Stimulated activated CD4-positive, alpha-beta T cell treated with anti-CD3 and anti-CD28 coated beads, Interleukin-1b, Interleukin-23, amount 100 ng/mL, for 24 hours (primary cell): ENCODE measurements at places on chromosomes 16 and 17.

- DNase-seq: no peak
Observed at GRCh38 chr17:50080827-50081226, 14.3 kb upstream of the PDK2 start.

DNA sequence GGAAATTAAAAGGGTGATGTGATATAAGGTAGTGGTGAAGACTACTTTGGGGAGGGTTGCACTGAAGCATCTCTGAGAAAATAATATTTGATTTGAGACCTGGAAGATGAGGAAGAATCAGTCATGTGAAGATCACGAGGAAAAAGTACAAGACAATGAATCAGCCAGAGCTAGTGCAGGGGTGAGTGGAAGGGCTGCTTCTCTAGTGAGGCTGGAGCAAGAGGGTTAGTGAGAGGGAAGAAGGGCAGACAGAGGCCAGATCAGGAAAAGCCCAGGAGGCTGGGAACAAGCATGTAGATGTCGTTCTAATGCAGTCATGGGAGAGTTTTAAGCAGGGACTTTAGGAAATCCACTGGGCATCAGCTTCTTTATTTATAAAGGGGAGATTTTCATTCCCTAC lies 504.2 kb upstream of the SALL1 start:
- no peak for DNase-seq

DNA sequence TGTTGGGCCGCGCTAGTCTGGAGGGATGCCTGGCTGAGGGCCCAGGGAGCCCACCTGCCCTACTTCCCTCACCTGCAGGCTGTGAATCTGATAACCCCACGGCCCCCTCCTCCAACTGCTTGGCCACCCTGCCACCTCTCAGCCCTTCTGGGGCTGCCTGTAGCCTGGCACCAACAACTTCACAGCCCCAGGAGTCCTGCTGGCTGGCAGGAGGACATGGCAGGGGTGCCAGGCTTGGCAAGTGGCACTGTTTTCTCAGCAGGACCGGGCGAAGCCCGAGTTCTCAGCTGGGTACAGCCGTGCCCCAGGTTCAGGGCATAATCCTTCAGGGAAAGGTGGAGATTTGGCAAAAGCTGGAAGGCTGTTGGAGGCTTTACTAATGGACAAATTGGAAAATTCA lies 129.6 kb downstream of the CMIP start:
- no peak for DNase-seq

DNA sequence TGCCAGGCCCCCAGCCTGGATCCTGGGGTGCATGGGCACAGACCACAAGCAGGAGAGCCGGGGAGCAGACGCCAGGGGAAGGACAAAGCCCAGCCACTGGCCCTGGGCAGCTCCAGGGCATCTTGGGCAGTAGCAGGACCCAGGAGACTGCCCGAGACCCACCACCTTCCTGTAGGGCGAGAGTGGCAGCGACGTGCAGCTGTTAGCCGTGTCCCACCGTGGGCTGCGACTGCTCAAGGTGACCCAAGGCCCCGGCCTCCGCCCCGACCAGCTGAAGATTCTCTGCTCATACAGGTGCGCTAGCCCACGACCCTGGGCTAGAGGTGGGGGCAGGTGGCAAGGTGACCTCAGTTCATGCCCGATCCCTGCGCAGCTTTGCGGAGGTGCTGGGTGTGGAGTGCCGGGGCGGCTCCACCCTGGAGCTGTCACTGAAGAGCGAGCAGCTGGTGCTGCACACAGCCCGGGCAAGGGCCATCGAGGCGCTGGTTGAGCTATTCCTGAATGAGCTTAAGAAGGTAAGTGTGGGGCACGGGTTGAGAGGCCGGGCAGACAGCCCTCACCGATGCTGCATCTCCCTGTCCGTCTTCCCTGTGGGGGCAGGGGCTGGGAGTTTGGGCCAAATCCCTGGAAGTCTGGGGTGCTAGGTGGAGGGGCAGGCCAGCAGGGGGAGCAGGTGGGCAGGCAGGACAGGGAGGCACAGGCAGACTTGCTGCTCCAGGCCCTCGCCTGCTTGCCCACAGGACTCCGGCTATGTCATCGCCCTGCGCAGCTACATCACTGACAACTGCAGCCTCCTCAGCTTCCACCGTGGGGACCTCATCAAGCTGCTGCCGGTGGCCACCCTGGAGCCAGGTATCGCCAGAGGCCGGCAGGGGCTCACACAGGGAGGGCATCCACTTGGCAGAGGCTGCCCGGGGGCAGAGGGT lies 13.5 kb upstream of the SMIM5 start:
- no peak for DNase-seq

- DNase-seq: no peak
Observed at GRCh38 chr17:61464843-61465180, 12.6 kb downstream of the TBX4 start.

- DNase-seq: no peak
Observed at GRCh38 chr17:40850293-40850972, 16.6 kb downstream of the KRT12 start.

- no peak for DNase-seq
Observed at GRCh38 chr17:37756051-37756450, 11.2 kb upstream of the HNF1B start.

DNA sequence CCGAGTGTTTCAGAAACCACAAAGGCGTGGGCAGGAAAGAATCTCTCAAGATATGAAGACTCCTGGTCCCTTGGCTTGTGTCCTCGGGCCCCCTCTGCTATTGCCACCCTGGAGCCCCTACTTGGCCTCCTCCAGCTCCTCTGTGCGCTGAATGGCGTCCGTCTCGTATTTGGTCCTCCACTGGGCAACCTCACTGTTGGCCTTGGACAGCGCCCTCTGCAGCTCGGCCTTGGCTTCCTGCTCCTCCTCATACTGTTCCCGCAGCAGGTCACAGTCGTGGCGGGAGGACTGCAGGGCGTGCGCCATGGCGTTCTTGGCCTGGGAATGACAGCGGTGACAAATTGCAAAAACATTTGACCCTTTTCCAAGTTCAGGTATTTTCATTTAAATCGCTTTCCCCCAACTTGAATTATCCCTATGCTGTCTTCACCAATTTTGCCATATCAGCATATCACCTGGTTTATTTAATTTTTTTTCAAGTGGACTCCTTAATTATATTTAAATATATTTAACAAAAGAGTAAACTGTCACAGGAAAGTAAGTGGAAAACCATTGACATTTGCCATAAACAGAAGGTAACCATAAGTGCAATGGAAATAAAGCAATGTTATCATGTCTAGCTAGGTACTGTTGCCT lies 59.7 kb downstream of the MYH13 start:
- no peak for DNase-seq

DNA sequence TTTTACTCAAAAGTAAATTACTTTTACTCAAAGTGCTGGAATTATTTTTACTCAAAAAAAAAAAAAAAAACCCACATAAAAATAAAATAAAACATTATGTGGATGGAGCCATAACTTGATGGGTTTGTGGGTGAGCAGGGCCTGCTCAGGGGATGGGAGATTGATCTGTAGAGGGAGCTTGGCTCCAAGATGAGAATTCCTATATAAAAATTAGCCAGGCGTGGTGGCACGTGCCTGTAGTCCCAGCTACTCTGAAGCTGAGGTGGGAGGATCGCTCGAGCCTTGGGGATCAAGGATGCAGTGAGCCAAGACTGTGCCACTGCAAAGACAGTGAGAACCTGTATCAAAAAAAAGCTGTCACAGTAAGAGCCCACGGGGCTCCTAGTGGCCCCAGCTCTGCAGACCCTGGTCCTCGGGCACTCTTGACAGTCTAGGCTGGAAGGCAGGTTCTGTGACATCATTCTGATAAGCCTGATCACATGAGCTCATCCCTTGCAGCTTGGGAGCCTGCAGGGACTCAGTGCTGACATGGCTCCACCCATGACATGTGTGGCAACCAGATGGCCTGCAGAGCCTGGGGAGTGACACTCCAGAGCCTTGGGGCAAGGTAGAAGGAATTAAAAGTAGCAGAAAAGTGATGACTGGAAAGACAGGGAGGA lies 42.5 kb downstream of the ST3GAL2 start:
- DNase-seq: no peak

DNA sequence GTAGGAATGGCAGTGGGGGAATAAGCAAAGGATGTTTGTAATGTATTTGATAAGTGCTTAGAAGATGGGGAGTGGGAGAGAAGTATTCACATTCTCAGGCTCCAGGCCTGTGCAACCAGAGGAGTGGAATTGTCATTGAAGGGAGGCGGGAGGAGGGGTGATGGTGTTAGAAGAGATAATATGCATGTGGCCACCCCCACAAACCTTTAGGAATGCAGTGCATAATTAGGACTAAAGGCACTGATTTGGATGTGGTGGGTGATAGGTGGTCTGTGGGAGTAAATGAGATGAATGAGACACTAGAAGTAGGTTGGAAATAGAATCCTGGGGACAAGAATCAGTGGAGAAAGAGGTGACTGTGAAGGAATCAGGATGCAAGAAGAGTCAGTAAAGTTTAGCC lies 27.1 kb downstream of the UTP18 start:
- DNase-seq: no peak

GRCh38 chr17:4444782-4445473 lies 11.2 kb downstream of the SPNS3 start:
- no peak for DNase-seq

DNA sequence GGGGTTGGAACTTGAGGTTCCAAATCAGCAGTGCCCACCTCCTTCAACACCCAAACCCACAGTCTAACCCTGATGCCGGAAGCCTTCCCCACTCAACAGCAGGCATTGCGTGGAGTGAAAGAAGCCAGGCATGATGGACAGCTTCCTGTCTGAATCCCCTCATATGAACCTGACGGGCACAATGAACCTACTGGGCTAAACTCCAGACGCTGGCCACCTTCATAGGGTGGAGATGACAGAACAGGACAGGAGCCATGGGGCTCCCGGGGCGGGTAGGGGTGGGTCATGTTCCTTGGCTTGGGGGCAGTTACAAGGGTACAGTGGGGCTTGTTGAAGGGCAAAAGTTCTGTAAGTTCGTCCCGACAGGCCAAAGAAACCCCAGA lies 460 bp upstream of the HSBP1 start:
- no peak for DNase-seq

GRCh38 chr16:525520-526180 lies 1.9 kb upstream of the CAPN15 start:
- peak; percentile 64 for DNase-seq

DNA sequence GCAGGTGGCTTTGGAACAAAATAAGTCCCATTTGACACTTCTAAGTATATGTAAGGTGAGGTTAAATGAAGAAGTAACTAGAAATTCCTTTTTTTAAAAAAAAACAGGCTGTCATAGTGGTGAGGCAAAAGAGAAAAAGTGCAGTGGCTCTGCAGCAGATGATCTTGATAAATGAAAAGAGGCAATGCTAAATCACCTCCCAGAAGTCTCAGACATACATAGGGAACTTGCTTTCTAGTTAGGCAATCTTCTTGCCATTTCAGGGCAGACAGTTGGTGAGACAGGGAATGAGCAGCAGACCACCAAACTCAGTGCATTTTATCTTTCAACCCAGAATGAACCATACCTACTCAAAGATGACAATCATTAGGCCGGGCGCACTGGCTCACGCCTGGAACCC lies 90.8 kb downstream of the MYO1D start:
- no peak for DNase-seq

- no peak for DNase-seq
Observed at GRCh38 chr16:89020068-89020924, 43.3 kb upstream of the CBFA2T3 start.

GRCh38 chr16:27413956-27414355 lies 12.0 kb downstream of the IL21R start:
- DNase-seq: no peak

- no peak for DNase-seq
Observed at GRCh38 chr16:85512808-85513115, 100.4 kb upstream of the GSE1 start.

GRCh38 chr17:1592751-1593629 lies 30.4 kb upstream of the PITPNA start:
- DNase-seq: no peak

DNA sequence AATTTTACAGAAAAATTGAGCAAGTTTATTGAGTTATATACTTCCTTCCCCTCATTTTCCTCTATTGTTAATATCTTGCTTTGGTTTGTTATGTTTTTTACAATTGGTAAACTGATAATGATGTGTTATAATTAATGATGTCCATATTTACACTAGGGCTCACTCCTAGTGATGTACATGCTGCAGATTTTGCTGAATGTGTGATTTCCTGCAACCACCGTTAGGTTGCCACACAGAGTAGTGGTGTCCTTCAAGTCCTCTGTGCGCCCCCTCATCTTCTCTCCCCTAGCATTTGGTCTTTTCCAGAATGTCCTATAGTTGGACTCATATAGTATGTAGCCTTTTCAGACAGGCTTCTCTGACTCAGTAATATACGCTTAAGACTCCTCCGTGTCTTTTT lies 167.5 kb downstream of the RPTOR start:
- DNase-seq: no peak

DNA sequence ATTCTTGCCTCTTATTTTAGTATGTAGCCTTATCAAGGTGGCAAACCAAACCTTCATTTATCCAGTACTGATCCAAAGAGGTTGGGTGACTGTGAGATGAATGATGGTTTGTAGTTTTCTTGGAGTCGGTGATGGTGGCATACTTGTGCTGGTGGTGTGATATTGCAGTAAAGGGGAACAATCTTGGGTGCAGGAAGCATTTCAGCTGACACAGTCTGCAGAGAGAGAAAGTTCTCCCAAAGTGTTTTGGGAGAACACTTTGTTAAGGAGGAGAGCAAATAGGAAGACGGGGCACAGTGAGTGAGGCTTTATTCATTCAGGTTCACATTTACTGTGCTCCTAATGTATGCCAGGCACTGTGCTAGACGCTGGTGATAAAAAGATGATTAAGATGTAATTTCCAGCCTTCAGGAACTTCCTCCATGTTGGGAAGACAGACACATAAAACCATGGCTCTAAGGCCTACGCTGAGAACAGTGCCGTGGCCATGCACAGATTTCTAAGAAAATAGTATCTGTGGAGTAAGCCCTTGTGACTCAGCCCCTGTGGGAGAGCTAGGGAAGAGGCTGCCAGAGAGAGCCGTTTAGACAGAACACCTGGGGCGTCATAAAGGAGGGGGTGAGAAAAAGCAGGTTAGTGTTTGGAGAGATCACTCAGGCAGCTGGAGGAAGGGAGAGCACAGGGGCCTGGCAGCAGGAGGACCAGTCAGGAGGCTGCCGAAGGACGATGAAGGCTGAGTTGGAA lies 13.8 kb downstream of the HEATR3 start:
- no peak for DNase-seq

DNA sequence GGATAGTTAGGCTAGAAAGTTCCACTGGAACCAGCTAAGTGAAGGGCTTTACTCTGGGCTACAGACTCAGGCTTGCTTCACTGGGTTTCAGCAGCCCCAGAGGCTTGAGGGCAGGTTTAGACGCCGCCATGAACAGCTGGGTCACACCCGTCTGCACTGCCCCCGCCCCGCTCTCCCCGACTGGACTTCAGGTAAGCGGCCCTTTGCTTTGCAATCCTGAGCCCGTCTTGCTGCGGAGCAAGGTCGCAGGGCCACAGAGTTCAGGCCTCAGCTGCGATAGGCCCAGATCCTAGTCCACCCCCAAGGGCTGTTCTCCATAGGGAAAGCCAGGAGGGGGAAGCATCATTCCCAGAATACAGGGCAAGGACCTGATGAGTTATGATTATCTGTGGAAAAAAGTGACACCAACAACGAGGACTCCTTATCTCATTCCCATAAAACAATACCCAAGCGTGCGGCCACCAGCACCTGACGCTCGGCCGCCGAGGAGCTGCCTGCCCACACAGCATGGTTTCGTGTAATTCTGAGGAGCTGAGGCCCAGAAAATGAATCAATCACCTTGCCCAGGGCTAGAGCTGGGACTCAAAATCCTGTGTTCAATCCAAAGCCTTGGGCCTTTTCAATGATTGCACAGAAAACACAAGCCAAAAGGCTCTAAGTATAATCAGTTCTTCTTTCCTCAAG lies 20.4 kb downstream of the MEAK7 start:
- DNase-seq: no peak
